ENCODE measurements at places on chromosomes 1 and 21.

GRCh38 chr1:219050086-219050821, 123.4 kb upstream of the LYPLAL1 start:
- DNase-seq: no peak

DNA sequence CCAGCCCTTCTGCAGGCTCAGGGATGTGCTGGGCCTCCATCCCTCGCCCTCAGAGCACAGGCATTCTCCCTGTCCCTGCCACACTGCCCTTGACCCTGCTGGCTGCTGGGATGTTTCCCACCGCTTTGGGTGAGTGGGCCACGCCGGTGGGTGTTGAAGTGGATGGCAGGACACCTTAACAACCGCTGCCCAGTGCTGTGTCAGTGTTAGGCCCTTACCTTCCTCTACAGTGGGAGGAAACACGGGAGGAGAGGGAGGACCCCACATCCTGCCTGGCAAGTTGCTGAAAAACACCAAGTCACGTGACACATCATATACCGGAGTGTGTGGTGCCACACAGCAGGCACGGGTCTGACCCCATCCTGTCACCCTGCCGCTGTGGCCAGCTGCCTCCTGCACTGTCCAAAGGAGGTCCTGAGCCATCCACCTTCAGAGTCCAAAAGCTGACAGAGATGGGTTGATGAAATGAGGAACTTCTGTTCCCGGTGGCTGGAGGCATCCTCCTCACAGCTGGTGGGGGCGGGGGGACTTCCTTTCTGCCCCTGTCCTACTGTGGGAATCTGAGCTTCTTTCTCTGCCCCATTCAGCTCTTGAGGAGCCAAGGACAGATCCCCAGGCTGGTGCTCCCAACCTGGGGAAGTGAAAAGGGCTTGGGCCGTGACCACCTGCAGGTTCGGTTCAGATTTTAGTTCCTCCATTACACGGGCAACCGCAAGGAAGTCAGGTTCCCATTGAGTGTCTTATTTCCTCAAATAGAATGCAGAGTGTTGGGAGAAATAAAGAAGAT, 3.2 kb upstream of the THEMIS2 start:
- DNase-seq: no peak

DNA sequence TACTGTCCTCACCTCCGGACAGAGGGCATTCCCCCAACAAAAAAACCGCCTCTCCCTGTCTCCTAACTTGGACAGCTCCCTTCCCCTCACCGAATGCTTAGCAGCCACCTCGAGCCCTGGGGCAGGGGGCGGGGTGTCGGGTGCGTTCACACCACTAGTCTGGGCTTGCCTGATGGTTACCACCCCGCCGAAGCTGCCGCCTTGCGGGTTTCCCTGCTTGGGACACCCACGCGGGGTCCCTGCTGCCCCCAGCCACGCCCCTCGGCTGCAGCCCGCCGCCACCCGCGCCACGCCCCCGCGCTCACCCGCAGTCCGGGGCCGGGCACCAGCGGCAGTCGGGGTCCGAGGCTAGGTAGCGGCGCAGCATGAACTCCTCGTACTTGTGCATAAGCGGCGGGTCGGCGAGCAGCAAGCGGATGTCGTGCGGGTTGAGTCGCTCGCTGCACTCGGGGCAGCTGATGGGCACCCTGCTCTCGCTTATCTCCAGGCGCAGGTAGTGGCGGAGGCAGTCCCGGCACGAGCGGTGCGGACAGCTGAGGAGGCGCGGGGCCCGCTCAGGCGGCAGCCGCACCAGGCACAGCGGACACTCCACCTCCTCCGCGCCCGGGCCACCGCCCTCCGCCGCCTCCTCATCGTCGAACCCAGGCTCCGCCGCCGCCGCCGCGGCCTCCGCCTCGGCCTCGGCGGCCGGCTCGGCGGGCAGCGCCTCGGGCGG, 706 bp downstream of the RNF19B start:
- DNase-seq: peak; percentile 47

DNA sequence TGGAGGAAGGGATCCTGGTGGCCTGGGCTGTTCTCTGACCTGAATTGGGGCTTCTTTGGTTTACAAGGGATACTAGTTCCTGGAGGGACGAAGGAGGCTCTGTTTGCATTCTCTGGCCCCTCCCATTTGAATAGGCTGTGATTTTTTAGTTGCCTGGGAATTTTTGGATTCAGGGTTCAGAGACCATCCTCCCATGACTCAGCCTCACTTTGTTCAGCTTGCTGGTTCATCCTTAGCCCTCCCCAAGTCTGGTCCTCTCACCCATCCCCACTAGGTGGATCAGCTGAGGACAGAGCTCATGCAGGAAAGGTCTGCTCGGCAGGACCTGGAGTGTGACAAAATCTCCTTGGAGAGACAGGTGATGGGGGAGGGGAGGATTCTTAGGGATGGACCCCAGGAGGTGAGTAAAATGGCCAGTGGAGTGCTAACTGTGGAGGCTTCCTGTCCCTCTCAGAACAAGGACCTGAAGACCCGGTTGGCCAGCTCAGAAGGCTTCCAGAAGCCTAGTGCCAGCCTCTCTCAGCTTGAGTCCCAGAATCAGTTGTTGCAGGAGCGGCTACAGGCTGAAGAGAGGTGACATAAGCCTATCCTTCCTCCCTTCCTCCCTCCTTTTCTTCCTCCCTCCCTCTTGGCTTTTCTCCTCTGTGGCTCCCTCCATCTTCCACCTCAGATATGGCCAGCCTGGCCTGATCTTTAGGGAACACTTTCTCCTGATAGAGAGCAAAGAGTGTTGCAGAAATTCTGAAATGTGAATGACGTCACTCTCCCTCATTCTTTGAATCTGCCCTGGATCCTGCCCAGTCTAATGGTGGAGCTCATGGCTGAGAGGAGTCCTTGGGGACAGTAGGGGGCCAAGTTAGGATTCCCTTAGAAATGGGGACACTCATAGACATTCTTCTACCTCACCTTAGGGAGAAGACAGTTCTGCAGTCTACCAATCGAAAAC, 4.5 kb upstream of the TUFT1 start:
- DNase-seq: no peak

GRCh38 chr1:47551971-47552528, 114.2 kb downstream of the FOXD2 start:
- DNase-seq: no peak

GRCh38 chr1:163071405-163072255, 2.5 kb downstream of the RGS4 start:
- peak; percentile 61 for DNase-seq

DNA sequence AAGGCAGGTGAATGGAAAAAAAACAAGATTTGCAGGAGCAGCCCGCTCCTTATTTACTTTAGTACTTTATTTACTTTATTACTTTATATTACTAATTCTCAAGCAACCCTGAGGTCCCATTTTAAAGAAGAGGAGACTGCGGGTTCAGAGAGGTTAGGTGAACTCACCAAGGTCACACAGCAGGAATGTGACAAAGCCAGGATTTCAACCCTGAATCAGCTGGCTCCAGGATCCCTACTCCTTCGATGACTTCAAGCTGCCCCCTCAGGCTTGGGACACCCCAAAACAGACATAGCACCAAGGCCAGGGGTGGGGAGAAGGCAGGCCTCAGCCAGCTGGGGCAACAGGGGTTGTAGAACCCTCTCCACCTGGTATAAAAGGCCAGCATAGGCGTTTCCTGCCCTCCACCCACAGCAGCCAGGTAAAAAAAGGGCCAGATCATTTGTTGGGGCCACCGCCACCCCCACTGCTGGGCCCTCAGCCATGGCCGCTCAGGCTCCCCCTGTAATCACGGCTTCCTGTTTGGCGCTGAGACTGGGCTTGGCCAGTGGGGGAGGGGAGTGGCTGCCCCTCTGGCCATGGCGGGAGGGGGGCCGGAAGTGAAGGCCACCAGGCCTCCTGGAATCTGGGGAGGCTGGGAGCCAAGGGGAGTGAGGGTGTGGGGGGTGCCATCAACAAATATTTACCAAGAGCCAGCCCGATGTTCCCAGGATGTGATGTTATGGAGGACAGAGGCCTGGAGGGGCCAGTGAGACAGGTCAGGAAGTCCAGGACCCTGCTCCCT, 6.6 kb downstream of the SDC3 start:
- DNase-seq: no peak

- DNase-seq: no peak
These were observed 87.8 kb downstream of the DISC1 start for GRCh38 chr1:231714440-231714839.

DNA sequence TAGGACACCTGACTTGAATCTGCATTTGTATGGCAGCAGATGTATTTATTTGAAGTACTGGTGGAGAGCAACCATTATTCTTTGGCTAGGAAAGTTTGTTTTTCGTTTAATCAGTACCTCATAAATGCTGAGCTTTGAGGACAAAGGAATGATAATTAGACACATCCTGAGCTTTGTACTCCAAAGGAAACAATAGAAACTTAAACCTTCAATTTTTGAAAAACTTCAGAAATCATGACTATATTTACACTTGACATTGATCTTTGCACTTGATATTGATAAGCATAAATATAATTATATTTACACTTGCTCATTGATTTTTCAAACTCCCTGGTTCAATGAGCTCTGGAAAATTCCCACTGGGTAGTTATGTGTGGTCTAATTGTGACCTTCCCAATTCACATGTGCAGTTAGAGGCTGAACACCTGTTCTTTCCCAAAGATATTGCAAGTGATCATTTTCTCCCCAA, 10.7 kb downstream of the PATJ start:
- no peak for DNase-seq

DNA sequence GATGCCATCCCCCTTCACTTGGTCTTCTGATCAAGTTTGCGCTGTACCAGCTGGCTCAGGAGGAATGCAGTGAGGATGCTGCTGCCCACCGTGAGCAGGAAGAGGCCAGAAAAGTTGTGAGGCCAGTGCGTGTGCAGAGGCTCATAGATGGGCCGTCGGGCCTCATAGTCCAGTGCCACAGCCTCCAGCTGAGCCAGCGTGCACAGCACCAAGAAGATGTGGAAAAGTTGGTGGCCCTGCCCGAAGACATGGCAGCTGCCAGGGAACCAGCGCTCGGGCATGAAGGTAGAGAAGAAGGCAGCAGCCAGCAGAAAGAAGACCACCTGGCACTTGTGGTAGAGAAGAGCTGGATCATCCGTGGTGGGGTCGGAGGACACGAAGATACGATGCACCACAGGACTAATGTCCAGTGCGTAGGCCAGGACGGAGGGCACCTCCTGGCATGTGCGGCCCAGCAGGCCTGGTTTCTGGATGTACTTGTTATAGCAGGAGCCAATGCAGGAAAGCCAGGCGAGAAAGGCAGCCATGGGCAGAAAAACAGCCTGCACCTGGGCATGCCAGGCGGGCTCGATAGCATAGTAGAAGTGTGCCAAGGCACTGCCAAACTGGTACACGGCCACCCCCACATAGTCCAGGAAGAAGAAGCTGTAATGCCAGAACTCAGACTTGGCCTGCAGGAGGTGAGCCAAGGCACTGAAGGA, 3.7 kb upstream of the AUNIP start:
- DNase-seq: no peak

- DNase-seq: no peak
These were observed 3.3 kb downstream of the DLGAP3 start for GRCh38 chr1:34926156-34926555.

GRCh38 chr1:28871631-28872401, 42.6 kb upstream of the EPB41 start:
- DNase-seq: no peak

GRCh38 chr21:24014381-24014780, 1592.9 kb downstream of the MRPL39 start:
- no peak for DNase-seq

- peak; percentile 75 for DNase-seq
These were observed 13.2 kb downstream of the AMPD2 start for GRCh38 chr1:109632671-109633346.

DNA sequence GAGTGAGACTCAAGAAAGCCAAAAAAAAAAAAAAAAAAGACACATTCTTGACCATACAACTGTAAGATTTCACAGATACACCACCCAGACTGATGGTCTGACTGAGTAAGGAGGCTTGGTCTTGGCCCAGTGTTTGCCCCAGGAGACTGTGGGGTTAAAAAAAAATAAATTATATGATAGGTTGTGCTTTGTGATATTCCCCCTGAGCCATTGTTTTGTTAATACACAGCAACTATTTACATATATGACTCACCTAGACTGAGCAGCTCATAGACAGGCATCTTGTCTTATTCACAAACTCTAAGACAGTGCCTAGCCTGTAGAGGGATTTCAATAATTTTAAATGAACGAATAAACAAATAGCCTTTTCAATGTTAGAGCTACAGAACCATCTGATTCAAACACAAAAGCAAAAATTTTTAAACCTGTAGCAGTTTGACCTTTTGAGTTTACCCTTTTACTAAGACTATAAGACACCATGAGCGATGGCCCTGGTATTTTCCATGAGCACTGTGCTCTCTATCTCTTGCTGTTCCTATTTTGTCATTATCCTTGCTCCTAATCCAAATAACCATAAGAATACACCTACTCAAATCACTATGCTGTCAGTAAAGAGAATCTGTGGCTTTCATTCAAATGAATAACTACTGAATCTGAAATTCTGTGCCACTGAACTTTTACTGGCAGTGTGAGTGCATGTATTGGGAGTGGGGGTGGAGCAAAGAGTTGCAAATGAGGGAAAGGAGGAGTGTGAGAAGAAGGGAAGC, 199.4 kb upstream of the PTBP2 start:
- no peak for DNase-seq

- DNase-seq: no peak
These were observed 25.9 kb downstream of the S100A6 start for GRCh38 chr1:153509729-153510354.

- no peak for DNase-seq
These were observed 539 bp downstream of the ANP32E start for GRCh38 chr1:150235294-150235851.

GRCh38 chr1:145963265-145964019, 933 bp downstream of the ANKRD34A start:
- DNase-seq: no peak

- no peak for DNase-seq
These were observed 11.3 kb upstream of the MFSD2A start for GRCh38 chr1:39943471-39944290.

DNA sequence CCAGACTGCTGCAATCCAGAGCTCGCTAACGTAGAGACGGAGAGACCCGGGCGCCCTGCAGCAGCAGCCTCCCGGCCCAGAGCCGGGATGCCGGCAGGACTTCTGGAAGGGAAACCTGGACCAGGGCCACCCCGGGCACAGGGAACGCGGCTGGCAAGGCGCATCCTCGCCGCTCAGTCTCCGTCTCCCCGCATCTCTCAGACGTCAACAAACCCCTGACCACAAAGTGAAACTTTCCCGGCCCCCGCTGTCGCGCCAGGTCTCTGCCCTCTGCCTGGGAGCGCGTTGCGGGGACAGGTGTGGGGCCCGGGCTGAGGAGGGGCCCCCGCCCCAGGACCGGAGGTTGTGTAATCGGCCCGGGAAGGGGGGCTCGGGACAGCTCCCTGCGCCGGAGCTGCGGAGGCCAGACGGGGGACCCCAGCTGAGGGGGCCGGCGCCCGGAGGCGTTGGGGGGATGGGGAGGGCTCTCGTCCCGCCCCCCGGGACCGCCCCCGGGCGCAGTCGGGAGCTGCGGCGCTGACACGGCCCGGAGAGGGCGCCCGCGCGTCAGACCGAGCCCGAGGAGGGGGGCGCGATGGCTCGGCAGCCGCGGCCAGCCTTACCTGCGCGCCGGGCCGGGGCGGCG, 116.6 kb upstream of the HIVEP3 start:
- DNase-seq: peak; percentile 61
